ENCODE measurements at places on chromosomes 11 and 22.

DNA sequence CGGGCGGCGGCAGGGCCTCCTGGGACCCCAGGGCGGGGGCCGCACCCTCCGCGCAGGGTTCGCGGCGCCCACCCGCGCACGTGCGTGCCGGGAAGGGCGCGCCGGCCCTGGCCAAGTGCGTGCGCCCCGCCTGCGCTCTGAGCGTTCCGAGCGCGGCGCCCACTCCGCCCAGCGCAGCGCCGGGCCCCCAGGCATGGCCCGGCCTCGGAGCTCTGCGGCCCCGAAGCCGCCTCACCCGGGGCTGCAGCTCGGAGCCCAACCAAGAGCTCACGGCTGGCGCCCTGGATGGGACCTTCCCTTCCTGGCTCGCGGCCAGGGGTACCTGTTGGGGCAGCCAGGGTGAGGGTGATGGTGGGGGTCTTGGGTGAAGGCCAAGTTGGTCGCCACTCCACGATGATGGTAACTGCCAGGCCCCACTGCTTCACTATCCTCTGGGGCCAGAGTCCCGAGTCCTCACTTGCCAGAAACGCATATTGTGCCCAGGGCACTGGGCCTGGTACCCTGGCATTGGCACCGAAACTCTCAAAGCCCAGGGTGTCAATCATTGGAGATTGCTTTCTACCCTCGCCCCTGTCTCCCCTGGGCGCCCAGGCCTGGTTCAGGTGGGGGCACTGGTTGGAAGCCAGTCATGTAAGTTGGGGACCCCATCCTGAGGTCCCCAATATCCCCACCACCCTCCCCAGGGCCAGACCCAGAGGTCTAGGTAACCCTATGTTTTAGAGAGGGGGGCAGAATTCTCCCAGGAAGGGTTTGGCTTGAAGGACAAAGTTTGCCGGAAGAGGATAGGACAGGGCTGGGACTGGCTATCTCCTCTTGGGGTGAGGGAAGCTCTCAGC, 882 bp downstream of the ANO1 start:
- no peak for DNase-seq

DNA sequence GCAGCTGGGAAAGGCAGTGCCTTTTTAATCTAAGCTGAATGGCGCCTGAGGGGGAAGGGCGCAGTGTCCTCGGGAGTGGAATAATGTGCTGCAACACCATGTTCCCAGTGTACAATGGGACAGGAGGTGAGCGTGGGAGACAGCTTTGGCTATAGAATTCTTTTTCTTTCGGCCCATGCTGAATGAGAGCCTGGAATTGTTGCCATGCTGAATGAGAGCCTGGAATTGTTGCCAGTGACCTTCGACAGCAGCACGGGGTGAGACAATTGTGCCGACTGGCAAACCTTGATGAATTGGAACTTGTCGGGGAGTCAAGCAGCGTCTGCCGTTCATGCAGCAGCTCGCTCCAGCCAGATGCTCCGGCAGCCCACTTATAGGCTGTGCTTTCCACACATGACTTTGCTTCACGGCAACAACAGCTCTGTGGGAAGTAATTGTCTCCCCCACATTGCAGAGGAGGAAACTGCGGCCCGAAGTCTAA, 141.4 kb upstream of the E2F8 start:
- DNase-seq, result no peak

GRCh38 chr11:3341298-3341697, 37.6 kb downstream of the ZNF195 start:
- DNase-seq, result peak; percentile 53

DNA sequence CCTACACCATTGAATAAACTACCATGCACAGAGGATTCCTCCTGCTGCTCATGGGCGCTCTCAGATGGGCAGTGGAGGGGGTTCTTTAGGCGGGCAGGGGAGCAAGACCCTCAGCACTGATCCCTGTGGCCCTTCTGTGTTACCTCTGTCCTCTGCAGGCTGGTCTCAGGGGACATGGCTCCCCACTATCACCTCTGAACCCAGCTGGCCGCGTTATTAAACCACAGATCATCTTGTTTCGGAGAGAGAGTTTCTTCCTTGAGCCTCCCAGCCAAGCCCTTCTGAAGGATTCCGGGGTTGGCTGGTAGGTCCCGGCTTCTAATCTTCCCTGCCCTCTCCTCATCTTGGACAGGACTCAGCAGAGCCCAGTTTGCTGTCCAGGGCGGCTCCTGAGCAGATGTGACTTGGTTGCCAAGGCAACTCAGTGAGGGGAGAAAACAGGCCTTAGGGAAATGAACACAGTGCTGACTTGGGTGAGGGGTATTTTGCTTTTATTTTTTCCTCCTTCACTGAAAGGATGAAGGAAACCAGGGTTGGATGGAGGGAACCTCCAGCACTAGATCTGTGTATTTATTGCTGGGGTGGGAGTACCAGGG, 13.3 kb downstream of the APOL3 start:
- no peak for DNase-seq

DNA sequence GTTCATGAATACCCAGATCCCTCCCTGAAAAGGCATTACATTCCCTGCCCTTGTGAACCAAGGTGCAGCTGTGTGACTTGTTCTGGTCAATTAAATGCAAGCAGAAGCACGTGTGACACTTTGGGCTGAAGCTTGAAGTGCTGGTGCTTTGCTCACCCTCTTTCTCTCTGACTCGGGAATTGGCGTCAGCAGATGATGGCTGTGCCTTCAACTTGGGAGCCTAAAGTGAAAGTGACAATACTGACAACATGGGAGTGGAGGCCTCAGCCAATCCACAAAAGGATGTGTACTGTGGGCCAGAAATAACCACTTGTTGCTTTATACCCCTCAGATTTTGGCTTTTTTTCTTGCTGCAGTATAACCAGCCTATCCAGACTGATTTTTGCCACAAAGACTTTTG, 148.3 kb upstream of the THY1 start:
- DNase-seq, result no peak

DNA sequence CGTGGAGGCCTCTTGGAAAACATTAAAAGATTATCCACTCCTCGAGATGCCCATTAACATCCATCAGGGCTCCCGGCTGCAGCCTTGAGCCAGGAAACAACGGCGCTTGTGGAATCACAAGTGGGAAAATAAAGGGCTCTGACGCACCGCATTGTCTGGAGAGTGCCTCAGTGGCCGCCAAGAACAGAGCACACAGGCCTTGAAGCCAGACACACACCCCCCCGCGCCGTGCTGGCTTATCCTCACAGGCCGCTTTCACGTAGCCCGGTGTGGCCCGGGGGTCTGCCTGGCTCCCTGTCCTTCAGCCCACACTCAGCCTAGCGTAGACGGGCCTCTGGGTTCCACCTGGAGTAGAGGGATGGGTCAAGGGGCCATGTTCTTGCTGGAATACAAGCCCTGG, 1020.5 kb downstream of the BRD1 start:
- DNase-seq, result no peak

- no peak for DNase-seq
Observed at GRCh38 chr11:126997196-126997595, 3.4 kb downstream of the KIRREL3 start.

- no peak for DNase-seq
Observed at GRCh38 chr22:19631899-19632667, 82.2 kb upstream of the SEPTIN5 start.

Data from femur (tissue), 1 donor.